Progenitor cell of endocrine pancreas (in vitro differentiated cells): ENCODE measurements at places on chromosomes 2 and 18. TPM values are rescaled to one million over a fixed set of nuclear protein-coding genes. Genes with fewer than 3 reads are reported as not detected.

Gene C1GALT1C1L
- total RNA-seq: 0.57 TPM in 1 of 2 replicates, not detected in the other

DNA sequence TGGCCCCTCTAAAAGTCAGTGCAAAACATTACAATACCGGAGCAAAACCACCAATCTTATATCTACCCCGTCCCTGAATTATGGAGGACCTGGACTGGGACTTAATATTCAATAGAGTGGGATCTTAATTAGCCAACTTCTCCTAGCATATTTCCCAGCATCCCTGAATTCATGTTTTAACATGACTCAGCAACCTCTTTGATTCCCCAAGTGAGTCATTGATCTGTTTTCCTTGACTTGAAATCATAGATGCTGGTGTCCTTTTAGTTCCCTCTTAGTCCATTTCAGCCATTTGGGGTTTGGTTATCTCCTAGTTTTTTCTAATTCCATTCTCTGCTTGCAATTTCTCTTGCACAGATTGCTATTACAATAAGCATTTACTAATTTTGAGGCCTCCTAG is 677.7 kb upstream of the CELF4 start:
- no peak for DNase-seq

DNA sequence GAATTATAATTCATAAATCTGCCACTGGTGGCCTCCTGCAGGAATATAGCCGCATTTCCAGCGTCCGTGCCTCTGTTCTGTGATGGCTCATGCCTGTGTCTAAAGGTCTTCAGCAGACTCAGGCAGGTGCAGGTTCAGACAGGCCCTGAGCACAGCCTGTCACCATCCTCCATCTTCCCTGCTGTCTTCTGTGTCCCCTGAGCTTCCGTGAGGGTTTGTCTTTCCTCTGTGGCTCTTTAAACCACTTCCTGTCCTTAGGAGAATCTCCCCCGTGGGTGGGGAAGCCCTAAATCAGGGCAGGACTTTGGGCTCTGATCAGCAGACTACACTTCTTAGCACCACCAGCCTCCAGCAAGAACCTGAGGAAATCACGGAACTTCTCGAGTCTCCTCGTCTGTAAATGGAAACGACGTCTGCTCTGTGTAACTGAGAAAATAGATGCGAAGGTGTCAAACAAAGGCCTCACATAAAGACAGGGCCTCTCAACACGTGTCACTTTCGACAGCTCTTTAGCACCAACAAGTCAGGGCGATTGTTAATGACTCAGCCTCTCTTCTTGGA is 24.1 kb upstream of the NFATC1 start:
- DNase-seq: no peak

DNA sequence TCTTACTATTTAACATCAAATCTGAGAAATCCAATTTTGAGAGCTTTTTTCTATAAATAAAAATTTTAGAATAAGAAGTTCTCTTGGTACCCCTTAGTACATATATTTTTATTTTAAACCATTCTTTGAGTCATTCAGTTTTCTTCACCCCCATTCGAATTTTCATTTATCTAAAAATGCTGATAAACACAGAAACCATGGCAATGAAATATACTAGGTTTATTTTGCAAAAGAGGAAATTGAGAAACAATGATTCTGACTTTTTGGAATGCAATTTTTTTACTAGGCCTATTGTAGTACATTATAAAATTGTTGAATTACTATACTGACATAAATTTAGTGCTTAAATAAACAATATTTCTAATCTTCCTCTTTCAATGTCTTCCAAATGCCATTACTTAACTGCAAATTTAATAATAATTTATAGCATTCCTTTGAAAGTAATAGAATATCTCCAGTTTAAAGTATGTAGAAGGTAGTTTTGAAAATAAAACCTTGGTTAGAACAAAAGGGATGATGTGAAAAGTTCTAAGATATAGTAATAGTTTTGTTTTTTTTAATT is 46.3 kb downstream of the TANK start:
- no peak for DNase-seq

Gene INO80D
- 25.2 and 26.3 TPM in 2 replicates for total RNA-seq

Gene LMAN2L
- total RNA-seq: 34.0 and 36.0 TPM in 2 replicates

GRCh38 chr2:232014681-232015080 is 53.2 kb downstream of the DIS3L2 start:
- DNase-seq: no peak
